ENCODE measurements at places on chromosomes 4 and X. TPM values are rescaled to one million over a fixed set of nuclear protein-coding genes. Genes with fewer than 3 reads are reported as not detected.

GPRIN3 gene
- 2.9 TPM for total RNA-seq

ANK2 gene
- 30.0 TPM for total RNA-seq

PTPN13 gene
- 46.1 TPM for total RNA-seq

TMEM255A gene
- 2.1 TPM for total RNA-seq

GAGE12E gene
- not detected for total RNA-seq

RBM41 gene
- total RNA-seq = 25.1 TPM

IRS4 gene
- 4.7 TPM for total RNA-seq

DUSP9 gene
- not detected for total RNA-seq

LRAT gene
- not detected for total RNA-seq

RIPPLY1 gene
- not detected for total RNA-seq

RAB9B gene
- total RNA-seq = 14.9 TPM

TMPRSS11D gene
- not detected for total RNA-seq

NSDHL gene
- 1.5 TPM for total RNA-seq

LONRF3 gene
- 8.8 TPM for total RNA-seq

PRRG3 gene
- not detected for total RNA-seq

CCNI gene
- 471 TPM for total RNA-seq

SPANXD gene
- total RNA-seq = not detected

SHROOM3 gene
- 24.1 TPM for total RNA-seq

USP51 gene
- 1.8 TPM for total RNA-seq

AFM gene
- total RNA-seq = 0.14 TPM

MAP3K15 gene
- total RNA-seq = not detected

HPSE gene
- 1.3 TPM for total RNA-seq

Measured in uterus (tissue), 4 donors.